Fibroblast of skin of left quadriceps (primary cell): ENCODE measurements at places on chromosomes 7 and 10.

- DNase-seq, result no peak
Measured at GRCh38 chr10:116487522-116488430, 58.0 kb upstream of the PNLIP start.

DNA sequence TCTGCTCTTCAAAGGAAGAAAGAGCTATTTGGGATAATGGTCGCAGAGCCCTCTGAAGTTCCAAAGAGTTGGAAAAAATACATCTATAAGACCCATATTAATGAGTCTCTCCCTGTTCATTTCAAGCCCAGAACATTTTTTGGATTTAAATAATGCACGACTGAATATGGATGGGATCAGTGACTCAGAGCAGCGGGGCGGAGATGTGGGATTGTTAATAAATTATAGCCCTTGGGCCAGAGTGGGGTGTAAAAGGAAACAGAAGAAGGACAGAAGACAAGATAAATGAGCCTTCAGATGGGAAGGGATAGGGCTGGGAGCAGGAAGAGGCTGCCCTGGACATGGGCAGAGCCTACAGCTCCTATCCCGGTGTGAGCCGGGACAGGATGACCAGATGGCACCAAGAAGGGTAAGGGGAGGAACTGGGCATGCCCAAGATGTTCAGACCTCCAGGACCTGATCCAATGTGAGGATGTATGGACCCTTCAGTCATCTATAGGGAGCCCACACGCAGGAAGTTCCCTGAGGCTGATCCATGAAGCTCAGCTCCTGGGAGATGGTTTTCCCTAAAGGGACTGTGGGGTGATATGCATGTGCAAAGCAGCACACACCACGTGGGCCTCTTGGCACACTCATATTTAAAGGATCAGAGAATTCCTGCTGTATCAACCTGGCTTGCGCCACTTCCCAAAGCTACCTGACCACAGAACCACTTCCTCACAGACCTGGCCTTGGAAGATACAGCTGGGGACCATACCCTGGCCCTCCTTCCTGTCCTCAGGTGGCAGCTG is 96.1 kb upstream of the PLXNA4 start:
- DNase-seq, result no peak

DNA sequence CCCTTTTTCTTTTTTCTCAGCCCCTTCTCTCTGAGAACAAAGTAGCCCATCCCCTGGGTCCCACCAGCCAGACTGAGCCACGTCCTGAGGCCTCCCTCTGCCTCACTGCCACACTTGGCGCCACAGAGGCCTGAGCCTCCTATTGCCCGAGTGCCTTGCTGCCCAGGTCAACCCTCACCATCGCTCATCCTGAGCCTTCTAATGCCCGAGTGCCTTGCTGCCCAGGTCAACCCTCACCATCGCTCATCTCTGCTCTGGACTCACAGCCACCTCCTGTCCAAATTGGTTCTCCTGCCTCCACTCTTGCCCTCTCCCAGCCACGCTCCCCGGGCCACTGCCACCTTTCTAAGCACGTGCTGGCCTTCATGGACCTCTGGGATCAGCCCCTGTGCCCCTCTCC is 53.2 kb upstream of the SMNDC1 start:
- no peak for DNase-seq

DNA sequence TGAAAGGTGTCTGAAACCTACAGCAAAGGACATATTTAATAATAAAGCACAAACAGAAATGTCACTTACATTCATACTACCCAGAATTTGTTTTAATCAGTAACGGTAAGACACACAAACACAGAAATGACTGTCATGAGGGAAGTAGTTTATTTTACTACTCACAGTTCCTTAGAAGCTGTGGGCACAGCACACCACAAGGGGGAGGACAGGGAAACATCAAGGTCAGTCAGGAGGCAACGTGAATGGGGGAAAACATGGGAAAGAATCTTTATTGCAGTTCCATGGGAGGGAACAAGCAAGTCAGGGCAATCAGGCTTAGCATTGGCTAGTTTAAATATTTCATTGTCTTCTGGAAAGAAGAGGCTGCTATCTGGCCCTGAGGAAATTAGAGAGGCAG is 123.8 kb upstream of the PDSS1 start:
- no peak for DNase-seq

- no peak for DNase-seq
Measured at GRCh38 chr10:26543567-26544306, 105.6 kb downstream of the APBB1IP start.

DNA sequence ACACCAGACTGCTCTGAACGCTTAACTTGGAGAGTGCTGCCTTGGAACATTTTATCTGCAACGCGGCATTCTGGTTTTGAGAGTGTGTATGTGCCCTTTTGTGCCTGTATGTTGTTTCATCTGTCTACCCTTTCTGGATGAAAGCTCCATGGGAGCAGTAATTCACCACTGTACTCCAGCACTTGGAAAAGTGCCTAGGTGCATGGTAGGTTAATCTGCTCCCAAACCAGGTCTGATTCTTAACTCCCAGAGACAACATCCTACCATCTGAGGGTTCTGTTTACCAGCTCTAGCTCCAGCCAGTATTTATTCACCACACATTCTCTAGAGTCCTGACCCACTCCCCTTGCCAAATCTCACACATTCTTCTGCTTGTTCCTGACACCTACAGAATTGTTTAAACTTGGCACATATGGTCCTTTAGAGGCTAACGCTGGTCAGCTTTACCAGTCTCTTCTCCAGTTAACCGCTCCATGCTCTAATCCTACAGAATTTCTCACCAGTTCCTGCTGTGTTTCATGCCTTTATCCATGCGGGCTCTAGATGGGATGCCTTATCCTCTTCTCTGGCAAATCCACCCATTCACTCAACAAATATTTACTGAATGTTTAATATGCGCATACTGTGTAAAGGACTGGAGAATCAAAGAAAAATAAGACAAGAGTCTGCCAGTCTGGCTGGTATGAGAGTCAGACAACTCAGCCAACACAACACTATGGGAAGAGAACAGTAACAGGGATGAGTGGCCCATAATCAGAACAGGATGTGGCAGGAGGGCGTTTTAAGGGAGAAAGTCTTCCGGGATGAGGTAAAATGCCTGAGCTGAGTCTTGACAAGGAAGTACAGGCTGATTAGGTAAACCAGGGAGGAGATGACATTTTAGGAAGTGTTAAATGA is 46.3 kb downstream of the MTPN start:
- DNase-seq, result peak; percentile 39

GRCh38 chr7:33072471-33072870 is 9.9 kb upstream of the NT5C3A start:
- peak; percentile 42 for DNase-seq

- peak; percentile 83 for DNase-seq
Measured at GRCh38 chr10:67764012-67764822, 68.2 kb upstream of the CTNNA3 start.

DNA sequence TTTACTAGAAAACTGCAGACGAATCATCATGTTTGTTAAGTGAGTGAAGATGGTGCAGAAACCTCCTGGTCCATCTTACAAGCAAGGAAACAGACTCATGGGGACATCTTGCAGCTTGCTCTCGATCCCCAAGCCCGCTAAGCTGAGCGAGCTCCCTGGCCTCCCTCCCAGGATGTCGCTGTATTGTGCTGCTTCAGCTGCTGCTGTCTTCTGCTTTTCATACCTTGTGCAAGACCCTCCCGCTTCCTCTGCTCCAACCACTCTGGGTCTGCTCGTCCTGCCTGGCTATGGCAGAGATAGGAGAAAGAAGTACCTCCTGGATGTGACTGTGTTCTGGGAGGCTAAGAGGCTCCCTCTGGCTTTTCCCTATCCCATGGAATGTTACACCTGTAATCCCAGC is 285.2 kb upstream of the FZD8 start:
- no peak for DNase-seq

DNA sequence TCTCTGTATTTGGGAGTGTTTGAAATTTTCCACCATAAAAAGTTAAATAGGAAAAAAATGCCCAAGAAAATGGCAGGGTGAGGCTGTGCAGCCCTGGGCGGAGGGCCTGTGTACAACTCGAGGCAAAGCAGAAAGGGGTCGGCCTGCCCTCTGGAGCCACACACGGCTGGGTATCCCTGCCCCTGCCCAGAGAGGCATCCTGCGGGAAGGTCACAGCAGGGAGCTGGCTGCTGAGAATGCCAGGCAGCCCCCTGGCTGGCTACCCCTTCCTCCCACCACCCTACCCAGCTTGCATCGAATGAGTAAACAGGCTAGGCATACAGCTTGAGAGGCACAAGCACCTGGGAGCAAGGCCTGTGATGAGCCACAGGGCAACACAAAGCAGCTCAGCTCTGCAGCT is 46.1 kb downstream of the CAMK2B start:
- DNase-seq, result no peak

GRCh38 chr7:71912476-71912875 is 499.7 kb downstream of the CALN1 start:
- DNase-seq, result no peak

GRCh38 chr10:69472142-69472541 is 20.9 kb downstream of the TSPAN15 start:
- DNase-seq, result no peak

- no peak for DNase-seq
Measured at GRCh38 chr7:70574970-70575799, 556.8 kb upstream of the GALNT17 start.

- DNase-seq, result no peak
Measured at GRCh38 chr7:103689255-103689654, 243.2 kb upstream of the SLC26A5 start.

DNA sequence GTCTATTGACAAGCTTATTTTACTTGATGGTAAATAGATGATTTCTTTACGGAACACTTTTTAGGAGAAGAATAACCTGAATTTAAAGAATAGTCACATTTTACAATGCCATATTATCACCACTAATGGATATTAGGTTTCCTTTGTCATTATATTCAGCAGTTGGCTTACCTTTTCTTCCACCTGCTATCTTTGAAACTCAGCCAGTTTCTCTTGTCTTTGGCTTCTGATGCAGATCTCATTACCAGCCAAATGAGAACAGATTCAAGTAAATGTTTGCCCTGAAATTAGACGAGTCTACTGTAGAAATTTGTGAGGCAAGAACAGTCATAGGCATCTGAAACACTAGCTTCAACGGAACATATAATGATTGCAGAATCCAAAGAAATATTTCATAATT is 85.5 kb upstream of the OIT3 start:
- DNase-seq, result no peak

GRCh38 chr7:134995239-134996096 is 9.2 kb downstream of the AGBL3 start:
- no peak for DNase-seq

- no peak for DNase-seq
Measured at GRCh38 chr10:15370212-15370855, 755 bp downstream of the FAM171A1 start.

DNA sequence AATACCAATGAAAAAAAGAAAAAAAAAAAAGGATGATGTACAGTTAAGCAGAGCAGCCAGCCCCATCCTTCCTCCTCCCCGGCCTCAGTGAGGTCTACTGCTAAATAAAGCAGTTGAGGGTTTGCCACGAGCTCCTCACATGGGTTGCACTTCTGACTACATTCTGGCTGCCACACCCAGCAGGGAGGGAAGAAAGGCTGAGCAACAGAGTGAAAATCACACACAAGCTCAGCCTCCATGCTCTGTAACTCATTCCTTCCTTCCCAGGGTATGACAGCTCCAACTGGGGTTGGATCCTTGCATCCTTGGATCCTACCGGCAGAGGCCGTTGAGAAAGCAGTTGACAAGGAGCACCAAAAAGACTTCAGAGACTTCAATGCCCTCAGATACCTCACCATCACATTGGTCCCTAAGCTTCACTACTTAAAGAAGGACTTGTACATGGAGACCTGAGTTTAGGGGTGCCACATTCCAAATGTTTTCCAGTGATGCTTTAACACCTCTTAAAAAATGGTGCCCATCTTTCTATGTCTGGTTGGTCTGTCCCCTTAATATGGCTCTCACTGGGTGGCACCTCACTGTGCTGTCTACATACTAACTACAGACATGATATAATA is 52.9 kb upstream of the PIK3CG start:
- DNase-seq, result no peak

- DNase-seq, result no peak
Measured at GRCh38 chr7:82423446-82423845, 20.1 kb downstream of the CACNA2D1 start.

DNA sequence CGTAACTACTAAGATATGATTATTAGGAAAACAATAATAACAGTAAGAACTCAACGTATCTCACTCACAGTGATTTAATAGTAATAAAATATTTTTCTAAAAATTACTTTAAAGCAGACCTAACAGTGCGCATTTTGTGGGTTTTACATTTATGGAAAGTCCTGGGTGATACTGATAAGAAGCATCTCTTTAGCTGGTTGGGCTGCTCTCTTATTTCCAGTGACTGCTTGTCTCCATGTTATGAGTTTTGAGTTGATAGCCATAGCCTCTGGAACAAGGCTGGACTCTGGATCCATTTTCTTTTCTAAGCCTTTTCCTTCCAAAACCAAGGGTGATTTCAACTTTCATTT is 29.5 kb upstream of the INHBA start:
- no peak for DNase-seq

- DNase-seq, result no peak
Measured at GRCh38 chr7:45027774-45028114, 27.7 kb downstream of the CCM2 start.

DNA sequence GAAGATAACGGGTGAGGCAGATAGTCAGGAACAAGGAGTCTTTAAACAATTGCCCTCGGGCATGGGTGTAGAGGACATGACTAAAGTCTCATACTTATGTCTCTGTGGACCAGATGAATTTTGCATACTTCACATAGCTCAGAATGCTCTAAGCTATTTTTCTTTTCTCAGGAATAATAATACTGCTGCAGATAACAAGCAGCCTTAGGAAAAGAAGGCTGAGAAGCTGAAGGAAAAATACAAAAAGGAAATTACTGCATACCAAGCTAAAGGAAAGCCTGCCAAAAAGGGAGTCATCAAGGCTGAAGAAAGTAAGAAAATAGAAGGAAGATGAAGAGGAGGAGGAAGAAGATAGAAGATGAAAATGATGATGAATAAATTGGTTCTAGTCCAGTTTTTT is 13.4 kb upstream of the ERCC6 start:
- no peak for DNase-seq

GRCh38 chr7:15571301-15571878 is 9.6 kb upstream of the AGMO start:
- peak; percentile 55 for DNase-seq

DNA sequence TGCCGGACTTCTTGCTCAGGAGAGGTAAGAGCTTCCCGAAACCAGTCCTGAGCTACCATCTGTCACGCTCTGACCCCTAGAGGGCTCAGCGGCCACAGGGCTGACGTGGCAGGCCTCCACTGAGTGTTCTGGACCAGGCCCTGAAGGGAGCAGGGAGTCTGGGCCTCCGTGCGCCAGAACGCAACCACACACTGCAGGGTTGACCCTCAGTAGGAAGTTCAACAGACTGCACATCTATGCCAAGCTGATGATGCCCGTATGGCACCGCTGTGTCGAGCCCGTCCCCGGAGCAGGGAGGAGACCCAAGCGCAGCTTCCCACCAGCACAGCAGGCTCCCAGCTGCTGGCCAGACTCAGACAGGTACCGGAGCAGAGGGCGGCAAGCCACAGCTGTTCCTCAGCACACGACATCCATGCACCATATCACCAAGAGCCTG is 39.2 kb downstream of the CAMK2B start:
- DNase-seq, result no peak

GRCh38 chr7:100415448-100415847 is 13.1 kb downstream of the ZCWPW1 start:
- no peak for DNase-seq

- no peak for DNase-seq
Measured at GRCh38 chr7:71484380-71484779, 352.4 kb downstream of the GALNT17 start.
